Pericardium fibroblast (primary cell): ENCODE measurements at places on chromosomes 3 and 15. TPM values are rescaled to one million over a fixed set of nuclear protein-coding genes. Genes with fewer than 3 reads are reported as not detected.

Gene KPNA4
- total RNA-seq: 16.6 and 17.9 TPM in 2 replicates

Gene FBXO40
- total RNA-seq: not detected in 2 replicates

Gene TF
- total RNA-seq: 1.4 and 1.9 TPM in 2 replicates

Gene FOXB1
- not detected in 2 replicates for total RNA-seq

Gene RGMA
- total RNA-seq: 10.4 and 17.7 TPM in 2 replicates
